Activated CD8-positive, alpha-beta memory T cell treated with anti-CD3 and anti-CD28 coated beads for 4 hours (primary cell): ENCODE measurements at places on chromosomes 3 and 15.

DNA sequence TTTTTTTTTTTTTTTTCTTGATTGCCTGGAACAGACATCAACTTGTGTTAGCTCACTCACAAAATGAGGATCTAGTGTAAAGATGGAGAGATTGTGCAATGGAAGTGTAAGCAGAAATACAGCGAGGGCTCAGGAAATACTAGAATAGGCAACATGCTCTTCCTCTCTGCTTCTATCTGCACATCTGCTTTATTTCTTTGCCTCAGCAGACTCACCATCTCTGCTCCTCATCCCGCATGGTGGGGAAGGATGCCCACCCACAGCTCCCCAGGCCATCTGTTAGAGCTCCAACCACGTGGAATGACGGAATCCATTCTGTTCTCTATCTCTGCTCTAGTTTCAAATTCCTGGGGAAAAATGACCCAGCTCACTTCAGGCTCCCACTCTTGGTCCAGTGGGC, 128.0 kb upstream of the ADAMTS9 start:
- DNase-seq = no peak

DNA sequence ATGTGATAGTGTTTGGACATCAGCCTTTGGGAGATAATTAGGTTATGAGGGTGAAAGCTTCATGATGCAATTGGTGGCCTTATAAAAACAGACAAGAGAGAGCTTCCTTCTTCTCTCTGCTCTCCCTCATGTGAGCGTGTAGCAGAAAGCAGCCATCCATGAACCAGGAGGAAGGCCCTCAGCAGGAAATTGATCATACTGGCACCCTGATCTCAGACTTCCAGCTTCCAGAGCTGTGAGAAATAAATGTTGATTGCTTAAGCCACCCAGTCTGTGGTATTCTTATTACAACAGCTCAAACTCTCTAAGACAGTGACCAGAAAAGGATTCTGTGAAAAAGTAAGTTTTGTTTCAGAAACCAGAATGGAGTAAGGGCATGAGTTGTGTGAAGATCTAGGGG, 13.3 kb downstream of the STAC start:
- no peak for DNase-seq

- DNase-seq = no peak
Measured at GRCh38 chr3:5809586-5810246, 622.2 kb downstream of the EDEM1 start.

GRCh38 chr3:33173672-33174071, 44.9 kb downstream of the SUSD5 start:
- DNase-seq = no peak

GRCh38 chr3:149621218-149622005, 36.4 kb downstream of the WWTR1 start:
- DNase-seq = no peak

DNA sequence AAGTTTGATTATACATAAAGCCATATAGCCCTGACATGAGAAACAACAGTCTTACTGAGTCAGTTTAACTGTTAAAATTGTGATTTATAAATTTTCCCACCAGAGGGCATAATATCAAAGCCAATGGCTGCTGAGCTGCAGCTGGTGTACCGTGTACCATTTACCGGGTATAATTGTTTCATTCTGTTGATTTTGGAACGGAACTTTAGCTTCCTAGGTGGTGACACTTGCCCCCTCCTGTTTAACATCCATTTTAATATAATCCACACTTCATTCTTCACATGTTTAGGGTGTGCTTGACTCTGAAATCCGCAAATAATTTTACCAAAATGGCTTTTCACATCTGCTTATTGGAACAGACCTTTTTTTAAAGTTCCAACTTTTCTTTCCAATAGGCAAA, 72.8 kb downstream of the SLC9A9 start:
- DNase-seq = no peak

- no peak for DNase-seq
Measured at GRCh38 chr3:32240159-32240545, 1.7 kb downstream of the CMTM8 start.

GRCh38 chr3:76063811-76064210, 278.5 kb upstream of the ZNF717 start:
- no peak for DNase-seq

DNA sequence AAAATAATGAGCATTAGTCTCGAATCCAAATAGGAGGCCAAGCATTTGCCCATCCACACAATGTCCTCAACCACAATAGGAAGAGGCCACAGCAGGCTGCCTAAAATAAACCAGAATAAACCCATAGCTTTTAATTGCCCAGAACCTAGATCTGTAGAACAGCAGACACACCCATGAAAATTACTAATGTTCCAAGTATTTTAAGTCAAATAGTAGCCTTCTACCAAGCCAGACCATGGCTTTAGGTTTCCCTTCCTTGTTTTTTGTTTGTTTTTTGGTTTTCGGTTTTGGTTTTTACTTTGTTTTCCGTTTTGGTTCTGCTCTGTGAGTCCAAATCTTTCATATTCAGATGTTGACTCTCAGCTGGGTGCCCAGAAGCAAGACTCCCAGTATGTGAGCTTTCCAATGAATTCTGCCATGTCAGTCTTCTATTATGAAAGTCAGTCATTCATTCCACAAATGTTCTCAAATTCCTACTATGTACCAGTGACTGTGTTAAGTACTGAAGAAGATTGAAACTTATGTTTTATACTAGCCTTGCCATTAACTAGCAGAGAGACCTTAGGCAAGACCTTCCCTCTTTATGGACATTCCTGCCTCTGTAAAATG, 57.8 kb upstream of the BOC start:
- DNase-seq = no peak

GRCh38 chr3:164352991-164353390, 725.3 kb downstream of the SI start:
- DNase-seq = no peak

DNA sequence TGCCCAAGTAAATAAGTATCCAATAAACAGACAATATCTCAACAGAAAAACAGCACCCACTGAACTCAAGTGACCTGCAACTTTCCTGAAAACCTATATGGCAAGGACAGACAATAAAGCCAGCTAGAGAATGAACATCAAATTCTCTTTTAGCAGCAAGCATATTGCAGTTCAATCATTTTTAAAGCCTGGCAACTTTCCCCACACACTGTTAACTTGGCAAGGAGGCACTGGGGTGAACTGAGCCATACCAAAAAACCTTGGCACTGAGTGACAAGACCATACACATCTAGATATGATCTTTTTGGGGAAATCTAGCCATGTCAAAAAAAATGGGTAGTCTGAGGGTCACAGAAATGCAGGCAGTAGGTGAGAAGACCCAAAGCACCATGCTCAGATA, 174.6 kb downstream of the STT3B start:
- no peak for DNase-seq

DNA sequence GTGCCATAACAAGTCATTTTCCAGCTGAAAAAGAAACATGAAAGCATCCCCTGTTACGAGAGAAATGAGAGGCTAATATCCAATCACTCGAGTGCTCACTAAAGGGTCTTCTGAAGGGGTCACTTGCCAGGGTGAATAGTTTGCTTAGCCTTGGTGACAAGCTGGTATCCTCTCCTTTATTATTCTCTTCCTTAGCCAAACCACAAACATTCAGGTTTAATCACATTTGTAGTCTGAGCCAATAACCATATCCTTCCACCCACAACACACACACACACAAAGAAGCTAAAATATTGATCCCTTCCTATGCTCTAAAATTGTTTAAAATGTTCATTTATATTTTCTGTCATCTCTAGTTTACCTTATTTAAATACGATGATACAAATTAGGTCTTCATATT, 240.5 kb upstream of the TMCO5A start:
- no peak for DNase-seq

GRCh38 chr15:41292521-41292920, 39.9 kb downstream of the OIP5 start:
- DNase-seq = no peak

DNA sequence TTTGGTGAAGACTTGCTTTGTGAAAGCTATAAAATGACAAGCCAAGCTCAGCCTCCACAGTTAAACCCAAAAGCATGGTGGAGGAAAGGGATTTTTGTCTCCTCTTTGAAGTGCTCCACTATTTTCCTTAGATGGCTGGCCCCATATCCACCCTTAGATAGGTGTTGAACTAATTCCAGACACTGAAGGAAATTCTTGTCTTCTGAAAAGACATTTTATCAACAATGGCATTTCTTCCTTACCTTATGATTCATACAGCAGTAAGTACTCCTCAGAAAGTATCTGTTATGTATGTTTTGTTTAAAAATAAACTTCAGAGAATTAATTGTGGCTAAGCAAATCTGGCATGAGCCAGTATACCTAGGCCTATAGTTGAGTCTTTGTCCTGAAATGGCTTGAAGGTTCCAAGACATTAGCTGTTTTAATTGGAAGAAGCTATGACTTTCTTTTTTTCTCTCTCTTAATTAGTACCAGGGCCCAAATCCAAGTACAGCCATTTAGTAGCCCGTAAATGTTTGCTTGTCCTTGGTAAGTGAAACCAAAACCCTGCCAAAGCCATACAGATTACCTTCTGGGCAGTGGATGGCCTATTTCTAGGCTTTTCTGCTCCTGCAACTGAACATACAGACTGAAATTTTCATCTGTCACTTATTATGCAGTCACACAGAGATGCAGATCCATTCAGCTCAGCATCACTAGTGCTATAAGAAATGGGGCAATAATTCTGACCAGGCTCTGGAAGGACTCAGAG, 5.1 kb upstream of the BFSP2 start:
- no peak for DNase-seq

DNA sequence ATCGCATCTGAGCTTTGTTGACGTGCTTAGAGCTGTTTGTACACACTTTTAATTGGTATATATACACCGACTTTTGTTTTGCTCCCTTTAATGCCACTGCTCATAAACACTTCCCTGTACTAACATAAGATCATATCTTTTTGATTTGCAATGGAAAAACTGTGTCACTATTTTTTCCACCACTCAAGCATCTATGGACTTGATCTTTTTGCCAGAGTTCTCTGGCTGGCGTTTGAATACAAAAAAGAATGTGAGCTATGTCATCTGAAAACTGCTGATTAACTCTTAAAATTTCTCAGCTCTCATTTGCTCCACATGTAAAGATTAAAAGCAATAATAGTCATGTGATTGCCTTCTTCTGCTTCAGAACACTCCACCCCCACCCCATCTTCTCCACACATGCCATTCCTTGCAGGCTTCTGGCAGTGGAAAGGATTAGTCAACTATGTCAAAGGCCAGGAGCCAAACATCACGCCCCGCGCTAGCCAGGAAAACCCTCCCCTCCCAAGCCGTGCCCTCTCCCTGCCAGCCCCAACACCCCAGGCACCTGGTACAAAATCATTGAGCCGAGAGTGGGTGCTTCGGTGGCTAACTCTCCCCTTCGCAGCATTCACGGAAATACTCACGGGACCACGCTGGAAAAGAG, 123.4 kb upstream of the MEF2A start:
- DNase-seq = no peak

GRCh38 chr15:92048739-92049138, 195.2 kb downstream of the SLCO3A1 start:
- no peak for DNase-seq

DNA sequence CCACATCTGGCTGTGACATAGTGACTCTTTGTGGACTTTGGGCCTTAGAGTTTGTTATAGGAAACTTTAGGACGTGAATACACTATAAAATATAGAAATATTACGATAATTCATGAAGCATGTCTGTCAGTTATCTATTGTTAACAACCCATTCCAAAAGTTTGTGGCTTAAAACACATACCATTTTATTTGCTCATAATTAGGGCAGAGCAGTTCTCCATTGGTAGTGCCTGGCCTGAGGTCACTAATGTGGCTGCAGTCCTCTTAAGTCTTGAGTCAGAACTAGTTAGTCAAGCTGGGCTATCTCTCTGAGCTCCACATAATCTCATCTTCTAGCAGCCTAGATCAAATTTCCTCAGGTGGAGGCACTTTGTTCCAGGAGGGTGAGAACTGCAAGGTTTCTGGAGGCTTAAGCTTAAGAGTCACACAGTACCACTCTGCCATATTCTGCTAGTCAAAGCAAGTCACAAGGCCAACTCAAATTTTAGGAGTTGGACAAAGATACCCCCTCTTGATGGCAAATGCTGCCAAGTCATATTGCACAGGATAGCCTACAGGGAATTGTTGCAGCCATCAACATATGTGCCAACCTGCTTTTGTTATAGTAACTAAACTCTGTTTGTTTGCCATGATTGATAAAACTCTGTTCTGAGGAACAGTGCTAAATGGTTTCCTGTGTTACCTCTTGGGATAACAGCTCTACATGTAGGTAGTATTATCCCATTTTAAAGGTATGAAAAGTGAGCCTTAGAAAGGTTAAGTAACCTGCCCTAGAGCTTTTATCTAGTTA, 8.7 kb downstream of the ATXN7 start:
- no peak for DNase-seq

DNA sequence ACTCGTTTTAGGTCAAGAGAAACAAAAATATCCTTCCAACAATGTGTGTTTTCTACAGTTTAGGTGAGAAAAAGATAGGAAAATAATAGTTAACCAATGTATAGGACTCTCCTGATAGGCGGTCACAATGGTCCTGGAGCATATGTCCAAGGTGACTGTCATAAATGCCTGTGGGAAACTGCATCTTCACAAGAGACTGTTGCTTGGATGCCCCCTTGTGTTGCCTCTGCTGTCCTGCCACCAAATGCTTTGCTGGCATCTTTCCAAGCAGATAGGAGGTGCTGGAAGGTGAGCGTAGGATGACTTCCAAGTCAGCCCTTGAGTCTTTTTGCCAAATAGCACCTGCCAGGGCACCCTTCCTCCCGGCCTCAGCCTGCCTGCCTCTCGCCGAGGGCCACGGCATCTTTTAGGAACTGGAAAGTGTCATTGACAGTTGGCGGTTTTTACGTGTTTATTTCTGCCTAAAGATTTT, 24.1 kb upstream of the SACM1L start:
- DNase-seq = peak; percentile 36

DNA sequence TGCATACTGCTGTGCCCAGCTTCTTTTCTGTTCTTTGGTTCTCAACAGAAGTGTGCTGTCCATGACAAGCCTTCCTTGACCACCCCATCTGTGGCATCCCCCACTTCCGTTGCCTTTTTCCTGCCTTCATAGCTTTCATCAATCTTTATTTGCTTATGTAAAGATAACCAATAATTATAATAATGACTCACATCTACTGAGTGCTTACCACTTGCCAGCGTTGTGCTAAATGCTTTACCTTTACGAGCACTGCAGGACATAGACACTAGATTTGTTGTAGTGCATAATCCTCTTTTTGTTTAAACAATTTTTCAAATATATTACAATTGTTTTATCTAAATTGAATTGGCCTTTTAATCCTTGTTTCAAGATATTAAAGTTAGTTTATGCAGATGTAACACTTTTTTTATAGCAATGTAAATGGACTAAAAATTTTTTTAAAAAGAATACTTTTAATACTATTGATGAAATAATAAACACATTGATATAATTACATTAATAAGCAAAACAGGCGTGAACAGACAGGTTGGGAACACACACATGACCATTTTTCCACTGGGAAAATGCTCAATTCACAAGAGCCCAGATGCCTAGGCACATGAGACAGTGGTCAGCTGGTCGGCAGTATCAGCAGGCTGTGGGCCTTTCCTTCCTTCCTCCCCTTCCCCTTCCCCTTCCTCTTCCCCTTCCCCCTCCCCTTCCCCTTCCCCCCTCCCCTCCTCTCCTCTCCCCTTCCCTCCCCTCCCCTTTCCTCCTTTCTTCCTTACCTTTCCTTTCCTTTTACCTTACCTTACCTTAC, 42.5 kb downstream of the TRAK1 start:
- DNase-seq = no peak
